ENCODE measurements at places on chromosomes 13 and 19. TPM values are rescaled to one million over a fixed set of nuclear protein-coding genes. Genes with fewer than 3 reads are reported as not detected.

GRCh38 chr19:35208121-35208520, 20.4 kb downstream of the FAM187B start:
- no peak for DNase-seq

SHISA2 gene
- 0.65 TPM for total RNA-seq

EFNB2 gene
- total RNA-seq: 14.8 TPM

GRCh38 chr13:40389081-40389641, 277.3 kb downstream of the FOXO1 start:
- DNase-seq: no peak
